Stimulated activated CD8-positive, alpha-beta memory T cell treated with anti-CD3 and anti-CD28 coated beads, Interleukin-2, amount 100 ng/mL, for 48 hours (primary cell): ENCODE measurements at places on chromosomes 6 and 20.

GRCh38 chr6:138146544-138146943 is 15.2 kb upstream of the ARFGEF3 start:
- DNase-seq: no peak

DNA sequence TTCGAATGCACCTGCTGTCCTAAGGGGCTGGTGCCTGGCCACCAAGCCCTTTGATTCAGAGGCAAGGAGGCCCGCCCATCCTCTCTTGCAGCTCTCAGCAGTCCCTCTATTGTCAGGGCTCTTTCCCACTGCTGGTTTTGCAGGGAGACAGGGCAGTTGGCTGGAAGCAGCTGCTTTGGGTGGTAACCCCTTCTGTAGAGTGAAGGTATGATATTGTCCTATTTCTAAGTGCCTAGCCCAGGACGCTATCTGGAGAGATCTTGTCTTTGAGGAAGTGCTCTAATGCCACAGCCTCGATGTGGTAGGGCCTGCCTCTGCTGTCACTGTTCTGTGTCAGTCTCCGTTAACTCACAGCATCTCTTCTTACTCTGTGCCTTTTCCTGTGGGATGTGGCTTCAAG is 5.6 kb downstream of the PLCG1 start:
- no peak for DNase-seq

- no peak for DNase-seq
These were observed 22.2 kb downstream of the TFEB start for GRCh38 chr6:41713159-41713649.

- no peak for DNase-seq
These were observed 17.4 kb downstream of the MYLK4 start for GRCh38 chr6:2733324-2733723.

DNA sequence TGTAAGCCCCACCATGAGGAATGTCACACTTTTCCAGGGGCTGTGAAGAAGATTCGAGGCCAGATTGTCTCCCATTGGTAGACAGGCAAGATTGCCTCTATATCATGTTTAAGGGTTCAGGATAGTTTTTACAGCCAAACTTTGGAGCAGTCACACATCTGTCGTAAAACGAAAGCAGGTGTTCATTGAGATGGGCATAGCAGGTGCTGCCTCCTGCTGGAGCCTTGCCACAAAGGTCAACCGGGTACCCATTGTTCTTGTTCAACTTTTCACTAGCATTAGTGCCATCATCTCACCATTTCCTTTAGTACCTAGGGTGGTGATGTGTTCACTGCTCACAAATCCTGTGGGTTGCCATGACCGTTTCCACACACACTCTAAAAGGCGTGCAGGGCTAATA is 198.3 kb downstream of the HTR1B start:
- DNase-seq: no peak

DNA sequence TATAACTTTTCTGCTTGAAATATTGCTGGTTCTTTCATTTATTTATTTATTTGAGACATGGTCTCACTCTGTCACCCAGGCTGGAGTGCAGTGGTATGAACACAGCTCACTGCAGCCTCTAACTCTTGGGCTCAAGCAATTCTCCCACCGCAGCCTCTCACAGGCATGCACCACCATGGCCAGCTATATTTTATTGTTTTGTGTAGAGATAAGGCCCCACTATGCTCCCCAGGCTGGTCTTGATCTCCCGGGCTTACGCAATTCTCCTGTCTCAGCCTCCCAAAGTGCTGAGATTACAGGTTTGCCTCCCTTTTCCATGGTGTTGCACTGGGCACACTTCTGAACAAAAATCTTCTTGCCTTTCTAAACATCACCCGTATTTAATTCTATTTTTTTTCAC is 39.1 kb upstream of the RNGTT start:
- DNase-seq: no peak

DNA sequence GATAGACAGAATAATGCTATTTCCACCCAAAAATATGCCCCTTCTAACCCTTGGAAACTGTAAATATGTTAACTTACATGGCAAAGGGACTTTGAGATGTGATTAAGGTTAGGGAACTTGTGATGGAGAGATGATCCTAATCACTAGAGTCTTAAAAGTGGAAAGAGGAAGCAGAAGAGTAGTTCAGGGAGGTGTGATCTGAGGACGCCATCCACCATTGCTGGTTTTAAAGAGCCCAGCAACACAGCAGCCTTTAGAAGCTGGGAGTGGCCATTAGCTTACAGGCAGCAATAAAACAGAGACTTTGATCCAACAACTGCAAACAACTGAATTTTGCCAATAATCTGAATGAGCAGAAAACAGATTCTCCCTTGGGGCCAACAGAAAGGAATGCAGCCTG is 30.6 kb downstream of the ZNF311 start:
- DNase-seq: no peak

DNA sequence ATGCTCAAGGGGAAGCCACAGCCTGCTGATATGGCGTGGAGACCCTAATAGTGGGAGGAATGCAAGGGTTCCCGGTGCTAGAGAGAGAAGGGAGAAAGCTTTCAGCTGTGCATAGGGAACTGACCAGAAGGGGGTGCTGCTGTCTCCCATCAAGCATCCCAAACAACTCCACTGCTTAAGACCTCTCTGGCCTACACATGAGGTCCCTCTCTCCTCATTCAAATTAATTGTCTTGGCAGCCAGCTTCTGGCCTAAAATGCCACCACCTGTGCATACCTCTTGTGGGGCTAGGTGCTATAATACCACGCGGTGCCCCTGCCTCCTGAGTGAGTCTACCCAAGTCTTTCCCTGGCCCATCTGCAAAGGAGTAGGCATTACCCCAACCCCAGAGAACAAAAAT is 14.5 kb downstream of the ADISSP start:
- peak; percentile 40 for DNase-seq

- no peak for DNase-seq
These were observed 206.6 kb upstream of the PREP start for GRCh38 chr6:105609375-105609991.

- DNase-seq: no peak
These were observed 248.1 kb upstream of the FOXQ1 start for GRCh38 chr6:1063671-1064355.

DNA sequence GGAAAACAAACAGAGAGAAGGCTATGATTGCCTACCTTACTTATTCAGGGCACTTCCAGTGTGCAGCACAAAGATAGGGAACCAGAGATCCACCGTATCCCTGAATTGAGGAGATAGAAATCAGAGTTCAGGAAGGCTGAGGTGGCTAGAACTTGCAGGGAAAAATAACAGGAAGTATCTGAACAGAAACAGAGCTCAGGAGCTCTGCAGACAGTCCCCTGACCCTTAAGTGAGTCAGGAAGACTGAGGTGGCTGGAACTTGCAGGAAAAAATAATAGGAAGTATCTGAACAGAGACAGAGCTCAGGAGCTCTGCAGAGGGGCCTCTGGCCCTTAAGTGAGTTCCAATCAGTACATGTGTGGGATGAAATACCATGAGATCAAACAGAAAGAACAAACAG is 65.4 kb downstream of the RPRD1B start:
- DNase-seq: no peak

- DNase-seq: no peak
These were observed at the start of gene GNRH2 for GRCh38 chr20:3043322-3043721. Gene GNRH2, plus strand, starts transcription at chr20:3043622. Its CDS starts 793 bp downstream, at chr20:3044415.

- DNase-seq: no peak
These were observed 204.5 kb downstream of the ISM1 start for GRCh38 chr20:13425381-13426135.

DNA sequence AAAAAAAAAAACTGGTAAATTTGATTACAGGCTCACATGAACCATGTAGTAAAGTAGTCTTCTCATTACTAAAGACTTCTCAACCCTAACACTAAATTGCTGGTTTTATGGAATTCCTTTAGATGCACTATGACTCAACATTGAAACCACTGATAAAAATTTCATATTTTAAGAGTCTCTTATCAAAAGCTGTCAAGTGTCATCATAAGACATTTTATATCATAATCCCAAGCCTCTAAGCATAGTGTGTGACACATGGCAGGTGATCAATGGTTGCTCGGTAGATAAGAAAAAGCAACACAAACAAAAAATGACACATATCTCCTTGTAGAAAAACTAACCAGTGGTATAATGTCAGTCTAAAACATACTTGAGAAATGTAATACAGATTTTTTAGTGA is 258.4 kb downstream of the RNGTT start:
- DNase-seq: no peak

- no peak for DNase-seq
These were observed 458.4 kb downstream of the TBC1D32 start for GRCh38 chr6:120875900-120876299.

- no peak for DNase-seq
These were observed 43.3 kb downstream of the SULF2 start for GRCh38 chr20:47741669-47742608.

DNA sequence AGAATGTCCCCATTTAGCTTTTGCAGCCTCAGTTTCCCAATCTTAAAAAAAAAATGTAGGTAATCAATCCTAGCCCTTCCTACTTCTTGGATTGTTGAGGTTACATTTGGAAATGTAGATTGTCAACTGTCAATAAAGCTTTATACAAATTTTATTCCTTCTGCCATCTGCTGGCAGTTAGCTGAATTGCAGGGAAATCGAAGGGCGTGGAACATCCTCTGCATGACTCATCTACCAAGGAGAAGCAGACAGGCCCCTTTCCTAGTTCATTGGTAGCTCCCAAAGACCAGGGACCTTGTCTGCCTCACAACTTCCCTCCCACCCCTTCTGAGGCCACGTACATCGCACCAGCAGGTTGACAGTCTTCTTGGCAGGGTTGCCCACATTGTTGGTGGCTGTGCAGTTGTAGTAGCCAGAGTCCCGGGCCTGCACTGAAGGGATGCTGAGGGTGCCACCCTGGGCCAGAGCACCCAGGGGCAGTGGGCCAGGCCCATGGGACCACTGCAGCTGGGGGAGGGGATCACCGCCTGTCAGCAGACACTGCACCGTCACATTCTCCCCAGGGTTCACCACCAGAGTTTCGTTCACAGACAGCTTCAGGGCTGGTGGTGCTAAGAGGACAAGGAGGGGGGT is 43.6 kb downstream of the MDGA1 start:
- DNase-seq: no peak

DNA sequence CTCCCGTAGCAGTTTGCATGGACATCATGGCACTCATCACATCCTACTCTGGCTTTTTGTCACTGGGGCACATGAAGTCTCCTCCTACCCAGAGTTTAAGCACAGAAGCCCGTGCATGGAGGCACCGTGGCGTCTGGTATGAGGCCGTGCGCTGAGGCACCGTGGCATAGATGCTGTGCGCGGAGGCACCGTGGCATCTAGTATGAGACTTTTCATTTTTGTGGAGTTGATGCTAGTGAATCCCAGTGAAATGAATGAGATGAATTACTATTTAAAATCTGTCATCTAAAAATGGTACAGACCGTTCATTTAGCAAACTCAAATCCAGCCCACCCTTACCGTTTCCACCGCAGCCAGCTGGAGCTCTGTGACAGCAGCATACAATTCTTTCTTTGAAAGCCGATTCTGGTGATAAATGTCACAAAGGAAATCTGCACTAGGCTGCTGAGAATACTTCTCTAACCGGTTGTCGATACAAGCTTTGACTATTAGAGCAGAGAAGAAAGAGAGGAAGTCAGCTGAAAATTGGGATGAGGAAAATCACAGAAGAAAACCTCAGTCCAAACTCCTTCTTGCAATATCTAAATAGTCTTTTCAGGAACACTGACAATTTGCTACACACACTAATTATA is 11.3 kb downstream of the CYP24A1 start:
- no peak for DNase-seq

DNA sequence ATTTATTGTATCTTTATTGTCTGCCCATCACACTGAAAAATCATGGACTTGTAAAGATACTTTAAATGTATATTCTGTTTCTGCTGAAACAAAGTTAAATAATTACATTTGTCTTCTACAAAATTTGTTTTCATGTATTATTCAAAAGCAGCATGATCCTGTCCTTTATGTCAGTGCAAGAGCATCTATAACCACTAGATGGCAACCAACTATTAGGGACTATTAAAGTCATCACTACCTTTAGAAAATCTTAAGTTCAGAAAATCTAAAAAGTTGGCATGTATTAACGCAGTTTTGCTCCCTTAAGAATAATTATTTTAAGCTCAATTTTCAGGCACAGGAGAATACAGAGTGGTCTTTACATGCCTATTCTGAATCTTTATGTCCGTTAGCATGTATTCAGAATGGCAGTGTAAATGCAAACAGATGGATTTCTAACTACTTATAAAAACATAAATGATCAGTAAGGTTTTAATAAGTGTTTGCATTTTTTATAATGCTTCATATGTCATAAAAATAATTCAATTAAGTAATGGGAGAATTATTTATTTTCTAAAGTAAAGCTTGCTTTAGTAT is 17.8 kb downstream of the TMEM30A start:
- no peak for DNase-seq

GRCh38 chr6:157861814-157862213 is 38.8 kb downstream of the SNX9 start:
- no peak for DNase-seq

GRCh38 chr20:63863798-63864544 is 1.1 kb upstream of the TPD52L2 start:
- peak; percentile 72 for DNase-seq

DNA sequence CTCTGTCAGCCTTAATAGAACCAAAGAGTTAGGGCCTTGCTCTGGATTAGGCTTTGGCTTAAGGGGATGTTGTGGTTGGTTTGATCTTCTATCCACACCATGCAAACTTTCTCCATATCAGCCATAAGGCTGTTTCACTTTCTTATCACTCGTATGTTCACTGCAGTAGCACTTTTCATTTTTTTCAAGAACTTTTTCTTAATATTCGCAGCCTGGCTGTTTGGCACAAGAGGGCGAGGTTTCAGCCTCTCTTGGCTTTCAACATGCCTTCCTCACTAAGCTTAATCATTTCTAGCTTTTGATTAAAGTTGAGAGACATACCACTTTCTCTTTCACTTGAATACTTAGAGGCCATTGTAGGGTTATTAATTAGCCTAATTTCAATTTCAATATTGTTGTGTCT is 193.1 kb downstream of the NRN1 start:
- DNase-seq: no peak

- DNase-seq: no peak
These were observed 548 bp upstream of the BCAS4 start for GRCh38 chr20:50794181-50794845.

GRCh38 chr20:36573798-36574365 is 485 bp downstream of the TGIF2 start:
- DNase-seq: no peak

- DNase-seq: no peak
These were observed 323.4 kb downstream of the BTBD3 start for GRCh38 chr20:12241065-12241464.

DNA sequence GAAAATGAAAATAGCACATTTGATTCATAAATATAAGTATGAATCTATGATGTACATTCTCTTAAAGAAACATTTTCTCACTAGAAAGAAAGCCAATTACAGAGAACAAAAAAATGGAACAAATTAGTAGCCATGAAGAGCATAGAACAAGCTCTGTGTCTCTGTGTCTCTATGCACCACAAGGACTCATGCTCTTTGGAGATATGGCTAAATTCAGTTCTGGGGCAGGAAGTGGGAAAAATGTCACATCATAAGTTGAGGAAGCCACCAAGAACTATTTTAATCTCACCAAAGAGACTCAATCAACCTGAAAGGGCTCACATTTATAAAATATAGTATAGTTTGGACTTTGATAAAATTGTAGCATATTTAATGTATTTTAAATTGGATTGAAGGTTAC is 1259.8 kb upstream of the GJE1 start:
- no peak for DNase-seq
